Thoracic aorta (tissue), 2 donors: ENCODE measurements at places on chromosomes 12 and 14.
A peak's percentile ranks its signal among the peaks of the same experiment; 100 is the strongest.

DNA sequence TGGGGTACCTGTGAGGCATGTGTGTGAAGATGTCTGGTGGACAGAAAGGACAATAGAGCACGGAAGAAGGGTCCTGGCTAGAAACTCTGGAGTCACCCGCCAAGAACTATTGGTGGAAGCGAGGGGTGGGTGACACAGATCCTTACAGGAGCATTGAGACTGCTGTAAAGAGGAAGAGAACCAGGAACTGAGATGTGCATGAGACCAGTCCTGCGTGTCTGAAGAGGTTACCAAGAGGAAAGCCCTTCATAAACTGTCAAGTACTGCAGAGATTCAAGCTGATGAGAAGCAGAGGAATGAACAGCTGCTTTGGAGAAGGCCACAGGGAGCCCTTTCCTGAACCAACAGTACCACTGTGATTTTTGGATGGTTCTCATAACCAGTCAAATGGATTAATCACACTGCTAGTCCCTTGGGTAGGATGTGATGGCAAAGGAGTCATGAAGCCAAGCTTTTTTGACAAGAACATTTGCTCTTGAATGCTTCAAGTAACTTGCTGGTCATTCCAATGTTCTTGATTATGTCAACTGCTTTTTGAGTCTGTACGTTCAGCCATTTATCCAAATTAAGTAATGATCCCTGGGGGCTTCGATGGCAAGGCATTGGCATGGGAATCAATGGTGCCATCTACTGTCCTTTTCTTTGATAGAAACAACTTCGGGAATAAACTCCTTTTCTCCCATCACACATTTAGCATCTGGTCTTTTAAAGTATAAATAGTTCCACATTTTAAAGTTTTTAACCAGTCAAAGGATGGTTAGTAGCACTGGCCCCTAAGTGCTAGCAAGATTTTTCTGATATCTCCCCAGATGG is 42.9 kb downstream of the GPR135 start:
- no peak for DNase-seq

DNA sequence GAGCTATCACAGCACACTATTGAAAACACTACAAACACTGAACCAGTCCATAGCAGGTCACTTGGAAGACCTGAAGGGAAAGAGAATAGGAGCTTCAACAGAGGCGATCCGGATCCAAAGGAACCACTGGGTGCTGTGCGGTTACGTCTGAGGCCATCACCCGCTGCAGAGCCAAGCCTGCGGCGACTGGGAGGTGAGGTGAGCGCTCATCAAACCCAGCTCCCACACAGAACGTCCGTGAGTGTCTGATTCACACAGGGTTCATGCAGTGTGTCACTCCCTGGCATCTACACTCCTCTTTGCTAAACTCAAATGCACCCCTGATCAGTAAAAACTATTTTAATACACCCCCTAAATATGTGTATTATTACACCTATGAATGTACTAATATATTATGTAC is 64.1 kb downstream of the TMEM132D start:
- DNase-seq = no peak

GRCh38 chr12:47223031-47223847 is 143.5 kb upstream of the AMIGO2 start:
- no peak for DNase-seq

- peak; percentile 77 for DNase-seq
Observed at GRCh38 chr12:6613776-6614512, 6.8 kb upstream of the CHD4 start.

- DNase-seq = no peak
Observed at GRCh38 chr14:30541318-30541717, 17.6 kb upstream of the G2E3 start.

DNA sequence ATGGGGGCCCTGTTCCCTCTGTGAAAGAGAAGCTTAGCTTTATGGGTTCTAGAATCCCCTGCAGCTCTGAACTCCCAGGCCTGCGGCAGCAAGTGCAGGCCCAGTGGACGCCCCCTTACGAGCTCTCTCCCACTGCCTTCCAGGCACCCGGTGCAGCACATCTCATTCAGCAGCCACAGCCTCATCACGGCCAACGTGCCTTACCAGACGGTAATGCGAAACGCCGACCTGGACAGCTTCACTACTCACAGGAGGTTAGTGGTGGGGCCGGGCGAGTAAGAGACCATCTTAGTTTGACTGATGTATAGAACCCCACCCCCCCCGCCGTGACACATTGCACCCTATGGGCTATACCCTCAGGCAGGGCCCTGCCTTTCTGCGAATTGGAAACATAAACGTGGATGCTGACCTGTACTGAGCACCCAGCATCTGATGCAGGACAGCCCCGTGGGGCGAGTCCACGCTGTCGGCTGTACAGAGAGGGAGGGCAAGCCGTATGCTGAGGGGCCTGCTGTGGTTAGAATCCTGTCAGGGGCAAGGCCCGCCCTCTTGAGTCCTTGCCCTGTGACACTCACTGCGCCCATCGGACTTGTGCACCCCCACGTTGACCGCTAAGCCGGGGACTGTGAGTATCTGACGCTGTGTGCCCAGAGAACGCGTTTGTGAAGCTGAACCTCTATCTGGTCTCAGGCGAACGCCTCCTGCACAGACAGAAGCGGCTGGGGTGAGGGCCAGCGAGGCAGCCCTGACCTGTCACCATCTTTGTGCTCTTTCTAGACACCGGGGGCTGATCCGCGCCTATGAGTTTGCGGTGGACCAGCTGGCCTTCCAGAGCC is 71.7 kb downstream of the TESC start:
- no peak for DNase-seq

GRCh38 chr14:75329369-75329768 is 50.7 kb downstream of the FOS start:
- DNase-seq = no peak

DNA sequence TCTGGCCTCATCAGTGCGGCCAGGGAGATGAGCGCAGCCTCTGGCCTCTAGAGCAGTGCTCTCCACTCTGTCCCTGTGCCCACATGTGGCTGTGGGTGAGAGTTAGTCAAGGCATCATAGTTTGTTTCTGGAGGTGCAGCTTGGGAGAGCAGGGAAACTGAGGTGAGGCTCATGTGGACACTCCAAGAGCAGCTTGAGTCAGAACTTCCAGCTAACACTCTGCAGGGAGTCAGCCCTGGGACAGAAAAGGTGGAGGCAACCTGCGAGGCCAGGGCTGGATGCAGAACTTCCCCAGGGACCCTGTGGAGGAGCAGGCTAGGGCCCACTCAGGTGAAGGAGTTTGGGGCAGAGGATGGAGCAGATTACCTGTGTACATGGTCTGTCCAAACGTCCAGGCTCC is 10.8 kb downstream of the ISCA2 start:
- DNase-seq = no peak

GRCh38 chr12:44829045-44829444 is 47.1 kb downstream of the NELL2 start:
- DNase-seq = no peak

GRCh38 chr14:61484031-61484430 is 162.7 kb downstream of the PRKCH start:
- DNase-seq = no peak

- DNase-seq = no peak
Observed at GRCh38 chr12:62264706-62265105, 4.5 kb downstream of the USP15 start.

GRCh38 chr12:96070670-96071279 is 35.4 kb upstream of the LTA4H start:
- DNase-seq = no peak

DNA sequence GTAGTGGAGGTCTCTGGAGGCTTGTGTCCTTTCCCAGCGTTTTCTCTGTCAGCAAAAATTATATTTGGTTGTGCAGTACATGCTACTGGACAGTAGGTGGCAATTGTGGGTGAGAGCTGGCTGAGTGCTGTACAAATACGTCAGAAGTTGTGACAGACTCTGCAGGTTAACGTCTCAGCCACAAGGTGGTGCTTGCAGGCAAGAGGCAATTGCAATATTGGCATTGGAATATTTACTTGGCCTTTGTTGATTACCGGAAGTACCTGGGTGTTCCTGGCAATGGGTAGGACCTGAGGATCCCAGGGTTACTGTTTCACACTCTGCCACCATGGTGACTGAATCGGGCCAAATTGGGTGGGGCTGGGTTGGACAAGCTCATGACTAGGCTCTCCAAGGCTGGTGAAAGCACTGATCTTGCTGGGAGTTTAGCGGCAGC is 333.9 kb upstream of the LMO3 start:
- DNase-seq = no peak

GRCh38 chr12:88163371-88163770 is 21.3 kb downstream of the TMTC3 start:
- no peak for DNase-seq

GRCh38 chr12:109701064-109701463 is 12.6 kb upstream of the FAM222A start:
- DNase-seq = no peak

DNA sequence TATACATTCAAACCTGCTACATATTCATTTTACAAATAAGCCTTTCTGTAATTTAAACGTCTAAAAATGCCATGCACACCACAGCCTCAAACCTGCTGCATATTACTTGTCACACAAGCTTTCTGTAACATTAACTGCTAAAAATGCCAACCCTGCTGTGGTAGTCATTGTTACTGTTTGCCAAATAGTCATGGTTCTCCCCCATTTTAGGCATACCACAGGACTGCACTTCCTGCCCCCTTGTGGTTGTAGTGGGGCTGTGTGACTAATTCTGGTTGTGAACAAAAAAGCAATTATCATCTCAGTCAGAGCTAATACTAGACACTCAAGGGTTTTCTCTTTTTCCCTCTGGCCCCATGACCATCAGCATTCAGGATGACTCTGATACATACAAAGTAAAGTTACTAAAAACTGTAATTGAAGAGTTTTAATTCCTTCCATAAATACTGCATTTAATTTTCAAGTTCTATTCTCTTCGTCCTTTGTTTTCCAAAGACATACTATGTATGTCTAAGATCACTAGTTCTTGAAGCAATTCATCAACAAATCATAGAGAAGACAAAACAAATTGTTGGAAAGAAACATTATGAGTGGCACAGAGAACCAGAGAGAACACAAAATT is 5.7 kb upstream of the SLC35F4 start:
- DNase-seq = no peak

GRCh38 chr12:124478416-124478815 is 89.0 kb downstream of the NCOR2 start:
- no peak for DNase-seq

DNA sequence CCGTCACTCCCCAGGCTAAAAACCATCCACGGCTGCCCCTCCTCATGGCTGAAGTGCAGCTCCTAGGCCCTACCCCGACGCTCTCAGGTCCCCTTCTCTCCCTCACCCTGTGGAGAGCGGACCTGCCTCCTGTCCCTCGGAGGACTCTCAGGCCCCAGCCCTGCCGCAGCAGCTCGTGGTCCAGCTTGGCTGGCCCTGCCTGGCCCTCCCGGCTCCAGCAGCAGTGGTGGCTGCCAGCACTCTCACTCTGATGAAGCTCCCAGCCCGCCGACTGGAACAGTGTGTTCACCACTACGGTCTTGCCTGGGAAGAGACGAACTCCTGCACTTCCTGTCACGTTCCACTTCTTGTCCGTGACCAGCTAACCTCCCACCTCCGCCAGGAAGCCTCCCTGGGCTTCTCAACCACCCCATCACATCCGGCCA is 11.1 kb downstream of the BAG5 start:
- no peak for DNase-seq

GRCh38 chr12:50564237-50564947 is 59.6 kb downstream of the DIP2B start:
- no peak for DNase-seq

GRCh38 chr14:70981000-70981952 is 74.0 kb downstream of the PCNX1 start:
- no peak for DNase-seq

DNA sequence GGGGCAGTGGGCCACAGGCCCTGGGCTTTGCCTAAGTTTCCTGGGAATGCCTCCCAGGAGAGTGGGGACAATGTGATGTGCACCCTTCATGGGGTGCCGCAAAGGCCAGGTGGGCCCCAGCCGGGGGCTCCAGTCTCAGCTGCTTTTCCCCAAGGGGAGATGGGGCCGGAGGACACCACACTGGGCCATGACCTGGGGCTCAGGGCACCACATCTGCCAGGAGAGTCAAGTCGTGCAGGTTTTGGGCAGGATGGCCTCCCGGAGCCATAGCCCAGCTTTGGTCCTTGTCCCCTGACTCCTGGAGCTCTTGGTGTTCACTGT is 12.2 kb downstream of the HIP1R start:
- no peak for DNase-seq

DNA sequence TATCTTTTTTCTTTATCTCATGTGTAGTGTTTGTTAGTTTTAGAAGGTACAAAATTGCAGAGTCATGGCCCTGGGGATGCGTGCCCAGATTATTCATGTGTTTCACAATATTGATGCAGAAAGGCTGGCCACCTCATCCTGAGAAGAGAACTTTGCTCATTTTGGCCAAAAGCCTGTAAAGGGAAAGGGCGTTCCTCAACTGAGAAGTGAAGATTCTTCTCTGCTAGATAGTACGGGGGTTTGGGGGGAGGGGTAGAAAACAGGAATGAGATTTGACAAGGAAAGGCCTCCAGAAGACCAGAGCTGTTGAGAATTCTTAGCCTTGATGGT is 1.7 kb downstream of the MGST1 start:
- no peak for DNase-seq

GRCh38 chr12:92338102-92338501 is 192.5 kb upstream of the BTG1 start:
- DNase-seq = no peak

DNA sequence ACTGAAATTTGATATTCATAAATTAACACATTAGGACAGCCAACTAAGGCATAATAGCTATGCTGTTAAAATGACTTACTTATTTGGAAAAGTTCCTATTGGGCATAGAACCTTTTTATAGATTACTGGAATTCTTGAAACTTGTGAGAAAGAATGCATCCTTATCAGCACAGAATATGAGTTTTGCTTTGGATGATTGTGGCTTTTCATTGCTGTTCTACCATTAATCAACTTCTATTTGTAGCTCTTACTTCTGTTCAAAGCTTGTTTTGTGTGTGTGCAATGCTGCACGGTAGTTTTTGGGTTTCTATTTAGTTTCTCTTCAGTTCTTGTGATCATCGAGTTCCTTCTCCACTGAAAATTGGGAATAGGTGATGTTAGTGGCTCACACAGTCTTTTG is 152.4 kb upstream of the PELI2 start:
- DNase-seq = no peak

DNA sequence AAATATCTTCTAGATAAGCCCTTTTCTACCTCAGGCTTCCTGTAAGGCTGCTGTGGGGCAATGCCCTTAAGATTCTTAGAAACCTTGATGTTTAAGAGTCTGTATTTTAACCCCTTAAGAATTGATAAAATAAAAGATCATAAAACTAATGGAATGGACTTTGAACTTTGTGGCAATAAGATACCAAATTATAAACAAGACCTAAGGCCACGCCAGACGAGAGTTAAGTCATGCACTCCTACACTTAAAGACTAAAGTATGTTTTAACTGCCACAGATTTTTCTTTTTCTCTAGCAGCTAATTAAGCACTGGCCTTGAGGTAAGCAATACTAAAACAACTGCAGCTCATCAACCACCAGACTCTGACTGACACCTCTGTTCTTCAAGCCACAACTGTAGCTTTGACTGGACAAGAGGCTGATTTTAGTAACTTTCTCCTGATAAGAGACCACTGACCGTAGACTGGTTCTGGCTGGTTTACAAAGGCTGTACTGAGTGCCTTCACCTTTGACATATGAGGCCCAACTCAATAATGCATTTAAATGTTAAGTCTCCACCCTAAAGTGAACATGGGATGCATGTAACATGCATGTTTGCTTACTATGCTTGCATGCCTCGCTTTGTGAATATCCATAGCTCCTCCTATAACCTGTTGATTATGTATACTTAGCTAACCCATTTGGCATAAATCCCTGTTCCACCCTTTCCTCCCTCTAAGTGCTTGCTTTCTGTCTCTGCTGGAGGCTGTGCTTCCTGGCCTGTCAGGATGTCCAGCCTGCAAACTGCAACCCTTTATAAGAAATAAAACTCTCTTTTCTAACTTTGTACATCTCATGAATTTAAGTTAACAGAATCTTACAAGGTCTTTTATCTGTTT is 71.9 kb downstream of the KLHL28 start:
- no peak for DNase-seq
